ENCODE measurements at places on chromosomes 3 and 15. TPM values are rescaled to one million over a fixed set of nuclear protein-coding genes. Genes with fewer than 3 reads are reported as not detected.

- no peak for DNase-seq
Observed at GRCh38 chr3:62621176-62621575, 247.8 kb upstream of the FEZF2 start.

DNA sequence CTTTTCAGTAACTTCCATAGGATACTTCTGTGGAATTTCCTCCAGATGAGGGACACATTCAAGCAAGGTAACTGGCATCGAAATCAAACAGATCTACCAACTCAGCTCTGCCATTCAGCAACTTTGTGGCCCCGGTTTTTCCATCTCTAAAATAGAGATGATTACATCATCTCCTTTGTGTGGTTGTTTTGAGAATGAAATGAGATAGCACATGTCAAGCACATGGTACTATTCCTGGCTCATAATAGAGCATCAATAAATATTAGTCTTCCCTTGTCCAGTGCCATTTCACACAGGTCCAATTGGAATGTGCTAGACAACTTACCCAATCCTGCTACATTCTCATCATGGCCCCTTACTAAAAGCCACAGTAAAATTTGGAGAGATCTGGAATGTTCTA lies 24.2 kb upstream of the TM4SF4 start:
- DNase-seq = no peak

GRCh38 chr3:42130007-42130328 lies 38.8 kb downstream of the TRAK1 start:
- no peak for DNase-seq

GRCh38 chr3:13110678-13111116 lies 37.5 kb upstream of the IQSEC1 start:
- DNase-seq = no peak

DNA sequence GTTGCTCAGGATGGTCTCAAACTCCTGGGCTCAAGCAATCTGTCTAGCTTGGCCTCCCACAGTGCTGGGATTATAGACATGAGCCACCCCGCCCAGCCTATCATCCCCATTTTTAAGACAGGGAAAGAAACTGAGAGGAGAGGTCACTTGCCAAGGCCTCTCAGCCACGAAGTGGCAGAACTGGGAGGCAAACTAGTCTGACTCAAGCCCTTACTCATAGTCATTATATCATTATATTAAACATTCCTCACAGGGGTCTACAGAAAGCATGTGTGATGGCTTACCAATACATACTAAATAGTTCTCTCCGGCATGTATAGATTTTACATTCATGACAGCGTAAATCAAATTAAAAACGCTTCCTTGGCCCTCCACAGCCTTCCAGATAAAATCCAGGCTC lies 62.0 kb upstream of the ZBTB38 start:
- no peak for DNase-seq

DNA sequence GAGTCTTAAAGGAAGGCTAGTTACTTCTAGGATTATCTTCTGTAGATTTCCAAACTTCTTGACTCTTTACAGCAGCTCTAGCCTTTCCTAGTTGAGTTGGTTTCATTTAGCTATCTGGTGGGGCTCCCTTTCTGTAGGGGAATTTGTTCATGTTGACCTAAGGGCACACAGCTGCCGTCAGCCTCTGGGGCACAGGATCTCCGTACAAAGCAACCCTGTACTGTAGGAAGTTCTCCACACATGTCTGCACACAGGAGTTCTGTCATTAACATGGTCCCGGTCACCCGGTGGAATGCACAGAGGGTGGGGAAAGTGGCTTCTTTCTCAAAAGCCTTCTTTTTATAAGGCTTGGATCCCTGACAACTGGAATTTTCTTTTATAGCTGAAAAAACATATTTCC lies 88.7 kb upstream of the TNIK start:
- DNase-seq = no peak

- DNase-seq = peak; percentile 63
Observed at GRCh38 chr3:149970716-149971402, at the start of gene PFN2. PFN2 (minus strand) TSS chr3:149970895; CDS start chr3:149970856, 39 bp downstream.

Gene CLDN16
- total RNA-seq = not detected

- DNase-seq = no peak
Observed at GRCh38 chr3:48628277-48629017, 6.8 kb downstream of the SLC26A6 start.

DNA sequence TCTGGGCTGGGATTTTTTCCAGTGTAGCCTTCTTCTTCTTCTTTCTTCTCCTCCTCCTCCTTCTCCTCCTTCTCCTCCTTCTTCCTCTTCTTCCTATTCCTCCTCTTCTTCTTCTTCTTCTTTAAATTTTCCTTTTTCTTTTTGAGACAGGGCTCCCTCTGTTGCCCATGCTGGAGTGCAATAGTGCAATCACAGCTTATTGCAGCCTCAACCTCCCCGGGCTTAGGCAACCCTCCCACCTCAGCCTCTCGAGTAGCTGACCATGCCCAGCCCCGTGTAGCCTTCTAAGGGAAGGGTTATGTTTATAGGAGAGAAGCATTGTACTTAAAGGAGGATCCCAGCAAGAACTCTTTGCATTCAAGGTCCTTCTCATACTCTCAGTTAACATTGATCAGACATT lies 24.0 kb upstream of the MYO1E start:
- no peak for DNase-seq

Gene SLC26A6
- total RNA-seq = 57.8 TPM

DNA sequence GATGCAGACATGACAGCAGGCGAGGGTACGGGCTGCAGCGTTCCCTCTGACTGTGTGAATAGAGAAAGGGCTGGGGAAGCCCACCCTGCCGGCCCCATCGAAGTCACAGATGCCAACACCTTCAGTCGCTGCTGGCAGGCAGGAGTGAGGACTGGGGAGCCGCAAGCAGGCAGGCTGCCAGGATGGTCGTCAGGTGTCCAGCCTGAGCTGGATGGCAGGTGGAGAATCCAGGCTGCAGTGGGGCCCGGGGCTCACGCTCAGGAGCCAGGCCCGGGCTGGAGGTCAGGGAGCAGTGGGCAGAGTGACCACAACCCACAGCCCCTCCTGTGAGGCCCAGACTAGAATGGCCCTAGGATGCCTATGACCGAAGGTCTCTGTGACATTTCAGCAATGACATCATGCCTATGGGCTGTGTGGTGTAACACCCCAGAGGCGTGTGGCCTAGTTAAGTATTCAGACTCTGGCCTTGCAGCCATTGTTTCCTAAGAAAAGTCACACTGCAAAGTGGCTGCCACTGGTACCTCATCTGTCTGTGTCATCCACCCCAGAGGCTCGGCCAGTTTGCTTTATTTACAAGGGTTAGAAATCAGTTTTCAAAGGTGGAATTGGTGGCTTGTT lies 15.7 kb downstream of the PRR23E start:
- DNase-seq = no peak

- DNase-seq = no peak
Observed at GRCh38 chr3:126056681-126057500, 27.0 kb downstream of the SLC41A3 start.

Gene DNAJC13
- total RNA-seq = 28.5 TPM

Gene KLHL40
- not detected for total RNA-seq

GRCh38 chr3:141386611-141387111 lies 18.4 kb downstream of the ZBTB38 start:
- no peak for DNase-seq

Gene FANCD2OS
- total RNA-seq = not detected

Gene VGLL3
- total RNA-seq = 10.4 TPM

Gene ACOX2
- 1.1 TPM for total RNA-seq

DNA sequence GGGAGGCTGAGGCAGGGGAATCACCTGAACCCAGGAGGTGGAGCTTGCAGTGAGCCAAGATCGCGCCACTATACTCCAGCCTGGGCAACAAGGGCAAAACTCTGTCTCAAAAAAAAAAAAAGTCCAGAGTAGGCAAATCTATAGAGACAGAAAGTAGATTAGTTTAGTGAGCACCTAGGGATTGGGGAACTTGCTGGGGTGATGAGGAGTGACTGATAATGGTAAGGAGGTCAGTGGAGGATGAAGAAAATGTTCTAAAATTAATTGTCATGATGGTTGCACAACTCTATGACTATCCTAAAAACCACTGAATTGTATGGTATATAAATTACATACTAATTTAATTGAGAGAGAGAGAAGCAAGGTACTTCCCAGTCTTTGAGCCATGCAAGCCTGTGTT lies 27.8 kb upstream of the LYZL4 start:
- DNase-seq = no peak

DNA sequence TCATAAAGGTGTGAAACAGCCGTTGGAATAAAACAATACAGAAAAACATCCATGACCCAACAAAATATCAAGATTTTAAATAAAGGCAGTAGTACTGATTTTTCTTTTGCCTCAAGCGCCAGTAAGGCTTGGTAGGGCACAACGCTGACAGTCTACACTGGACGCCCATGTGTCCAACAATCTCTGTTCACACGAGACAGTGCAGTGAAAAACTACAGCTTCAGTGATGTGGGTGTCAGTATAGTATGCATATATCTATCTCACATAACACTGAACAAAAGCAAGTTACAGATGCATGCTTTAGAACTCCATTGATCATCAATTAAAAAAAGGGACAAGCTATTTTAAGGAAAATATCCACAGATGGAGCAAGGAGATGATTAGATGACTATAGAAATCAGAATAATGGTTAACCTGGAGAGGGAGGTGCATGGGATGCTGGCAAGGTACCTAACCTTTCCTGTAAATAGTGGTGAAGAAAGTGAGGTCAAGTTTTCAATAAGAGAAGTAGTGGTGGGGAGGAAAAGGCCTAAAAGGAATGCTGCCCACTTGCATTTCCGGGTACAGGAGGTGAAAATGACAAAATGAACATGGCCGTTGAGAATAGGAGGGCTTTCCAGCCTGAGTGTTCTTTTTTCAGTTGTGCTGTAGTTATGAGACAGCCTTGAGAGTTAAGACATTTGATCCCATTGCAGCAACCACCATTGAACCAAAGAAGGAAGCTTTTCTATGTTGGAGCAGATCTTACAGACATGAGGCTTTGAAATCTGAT lies 42.7 kb downstream of the CTNNB1 start:
- DNase-seq = no peak

DNA sequence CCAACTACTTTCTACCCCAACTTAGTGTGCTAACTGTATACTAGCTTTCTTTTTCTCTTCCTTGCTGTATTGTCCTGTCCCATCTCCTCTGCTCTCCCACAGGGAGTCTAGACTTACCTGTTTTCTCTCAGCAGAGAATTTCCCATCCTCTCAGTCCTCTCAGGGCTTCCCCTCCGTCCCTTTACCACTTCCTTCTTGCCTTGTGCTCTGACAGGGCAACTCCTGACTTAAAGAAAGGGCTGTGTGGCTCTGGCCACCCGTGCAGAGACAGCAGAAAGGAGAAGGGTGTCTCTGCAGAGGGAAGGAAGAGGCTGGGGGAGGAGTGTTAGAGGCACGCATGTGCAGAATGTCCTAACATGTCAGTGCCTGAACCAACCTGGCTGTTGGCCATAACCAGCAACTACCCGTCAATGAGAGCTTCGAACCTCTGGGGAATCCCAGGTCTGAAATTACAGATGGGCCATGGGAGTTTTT lies at the start of gene GCSAM:
TSS of gene GCSAM (minus strand) at position 274 of the 474 bp plus-strand sequence. CDS start at position 146, 128 bp downstream.
- DNase-seq = no peak

GRCh38 chr3:64621275-64621674 lies 66.5 kb downstream of the ADAMTS9 start:
- no peak for DNase-seq

- no peak for DNase-seq
Observed at GRCh38 chr15:89362203-89363101, 27.8 kb upstream of the POLG start.

DNA sequence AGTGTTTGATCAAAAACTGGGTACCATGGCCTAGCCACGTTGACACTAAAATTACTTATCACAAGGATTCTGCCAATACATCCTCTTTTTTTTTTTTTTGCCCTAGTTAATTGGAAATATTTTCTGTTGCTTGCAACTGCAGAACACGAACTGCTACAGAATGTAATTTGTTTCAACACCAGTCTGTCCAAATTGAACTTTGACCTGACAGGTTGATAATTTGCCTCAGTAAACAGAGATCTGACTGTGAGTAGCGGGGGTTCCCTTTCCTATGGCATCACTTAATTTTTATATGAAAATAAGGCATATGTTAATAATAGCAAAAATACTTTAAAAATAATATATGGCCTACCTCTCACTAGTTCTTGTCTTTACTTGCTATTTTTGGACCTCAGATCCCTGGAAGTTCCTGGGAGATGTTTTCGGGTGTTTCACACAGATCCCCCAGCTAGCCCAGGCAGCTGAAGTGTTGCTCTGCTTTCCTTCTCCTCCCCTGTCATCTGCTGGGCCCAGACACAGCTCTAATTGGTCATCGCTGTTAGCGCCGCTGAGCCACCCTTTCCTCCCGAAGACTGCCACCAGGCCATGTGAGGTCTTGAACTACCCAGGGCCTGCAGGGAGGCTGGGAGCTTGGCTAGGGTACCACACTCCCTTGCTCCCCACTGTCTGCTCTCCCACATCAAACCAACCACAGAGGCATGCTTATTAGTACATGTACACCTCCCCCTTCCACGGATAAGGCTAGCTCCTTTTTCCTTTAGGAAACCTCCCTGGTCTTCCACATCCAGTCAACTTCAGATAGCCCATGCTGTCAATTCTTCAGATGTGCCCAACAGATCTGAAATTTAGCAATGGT lies 89.8 kb upstream of the RNF7 start:
- DNase-seq = no peak
